H1 (cell line): ENCODE measurements at places on chromosomes 1 and 21.

DNA sequence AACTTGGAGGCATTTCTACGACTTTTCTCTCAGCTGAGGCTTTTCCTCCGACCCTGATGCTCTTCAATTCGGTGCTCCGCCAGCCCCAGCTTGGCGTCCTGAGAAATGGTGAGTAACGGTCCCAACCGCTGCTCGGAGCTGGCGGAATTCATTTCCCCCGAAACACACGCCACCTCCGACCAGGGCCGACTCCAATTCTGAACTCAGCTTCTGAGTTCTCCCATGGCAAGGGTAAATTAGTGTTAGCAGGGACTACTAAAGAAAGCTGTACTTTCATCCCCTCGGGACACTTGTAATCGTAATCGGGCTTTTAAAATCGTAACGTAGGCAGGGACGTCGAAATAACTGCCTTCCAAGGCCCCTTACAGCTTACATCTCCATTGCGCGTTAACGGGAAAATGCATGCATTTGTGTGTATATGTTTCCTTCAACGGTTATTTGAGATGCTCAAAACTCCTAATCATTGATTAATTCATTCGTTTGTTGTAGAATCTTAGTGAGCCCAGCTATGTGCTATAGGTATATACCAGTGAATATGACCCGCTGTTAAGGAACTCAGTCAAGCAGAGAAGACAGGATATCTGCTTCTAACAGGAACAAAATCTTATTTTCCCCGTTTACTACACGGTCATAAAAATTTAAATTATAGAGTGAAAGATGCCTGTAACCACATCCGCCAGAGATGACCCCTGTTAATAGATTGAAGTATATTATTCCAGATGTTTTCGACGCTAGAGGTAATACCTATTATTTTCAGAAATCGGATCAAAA, 472 bp downstream of the DTL start:
- peak overlapping the region; percentile 94 for H3K4me3 ChIP-seq
- peaks cover 3% of the 10 kb centered on the region for H3K4me1 ChIP-seq
- H3K36me3 ChIP-seq = no peaks in the 10 kb centered on the region; the same call in 1 of the 2 replicates
- H3K27ac ChIP-seq = peak overlapping the region; percentile 95
- DNase-seq = no peak

- H3K4me3 ChIP-seq = no peak overlapping the region
- no peaks in the 10 kb centered on the region for H3K27me3 ChIP-seq
- H3K36me3 ChIP-seq = peaks cover 26% of the 10 kb centered on the region
Observed at GRCh38 chr1:9751971-9752370, 71.8 kb downstream of the CLSTN1 start.

GRCh38 chr1:29713857-29714256, 477.5 kb downstream of the PTPRU start:
- H3K27me3 ChIP-seq = no peaks in the 10 kb centered on the region
- no peaks in the 10 kb centered on the region for H3K36me3 ChIP-seq
- no peak overlapping the region for H3K27ac ChIP-seq
- no peak overlapping the region for H3K4me3 ChIP-seq
- H3K4me1 ChIP-seq = no peaks in the 10 kb centered on the region

GRCh38 chr1:172140072-172140471, 280.4 kb upstream of the C1orf105 start:
- no peaks in the 10 kb centered on the region for H3K36me3 ChIP-seq
- no peak for DNase-seq
- H3K4me1 ChIP-seq = no peaks in the 10 kb centered on the region
- H3K4me3 ChIP-seq = no peak overlapping the region
- no peaks in the 10 kb centered on the region for H3K27me3 ChIP-seq

- no peaks in the 10 kb centered on the region for H3K36me3 ChIP-seq
- no peaks in the 10 kb centered on the region for H3K27me3 ChIP-seq
- H3K4me1 ChIP-seq = peaks cover 17% of the 10 kb centered on the region
- no peak overlapping the region for H3K4me3 ChIP-seq
Observed at GRCh38 chr1:15027515-15027986, 126.0 kb upstream of the TMEM51 start.

DNA sequence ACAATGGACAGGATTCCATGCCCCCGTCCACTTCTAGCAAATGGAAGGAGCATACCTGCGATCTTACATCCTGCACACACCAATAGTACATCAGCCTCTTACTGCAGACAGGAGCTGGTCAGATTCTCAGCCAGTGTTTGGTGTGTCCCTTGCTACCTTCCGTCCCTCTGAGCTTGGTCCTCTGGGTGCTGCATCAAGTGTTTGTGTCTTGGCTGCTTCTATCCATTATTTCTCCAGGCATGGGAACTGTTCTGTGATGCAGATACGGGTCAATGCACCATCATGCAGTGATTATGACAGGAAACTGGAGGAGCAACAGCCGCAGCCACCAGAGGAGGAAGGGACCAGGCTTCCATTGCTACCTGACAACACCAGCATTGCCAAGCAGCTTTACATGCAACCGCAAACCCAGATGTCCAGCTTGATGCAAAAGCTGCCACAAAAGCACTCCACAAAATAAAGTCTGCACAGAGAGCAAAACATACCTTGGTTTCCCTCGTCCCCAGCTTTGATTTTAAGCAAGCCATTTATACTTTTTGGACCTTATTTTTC, 21.9 kb upstream of the OVAAL start:
- no peak overlapping the region for H3K4me3 ChIP-seq
- H3K4me1 ChIP-seq = no peaks in the 10 kb centered on the region
- no peak overlapping the region for H3K27ac ChIP-seq
- H3K36me3 ChIP-seq = no peaks in the 10 kb centered on the region

DNA sequence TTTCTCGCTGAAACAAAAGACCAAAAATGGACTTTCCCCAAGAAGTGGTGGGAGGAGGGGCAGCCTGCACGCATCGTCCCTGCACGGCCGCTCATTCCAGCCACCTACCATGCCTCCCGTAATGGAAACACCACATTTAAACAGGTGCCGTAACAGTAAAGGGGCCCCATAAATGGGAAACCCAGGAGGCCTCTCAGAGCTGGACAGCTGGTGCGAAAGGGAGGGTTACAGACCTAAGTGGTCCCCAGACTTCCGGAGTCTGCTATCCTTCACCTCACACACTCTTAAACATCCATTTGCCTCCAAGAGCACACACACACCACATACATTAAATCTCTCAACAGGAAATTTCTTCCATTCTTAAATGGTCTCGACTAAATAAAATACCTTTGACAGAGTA, 120.7 kb upstream of the SOD1 start:
- DNase-seq = no peak
- no peaks in the 10 kb centered on the region for H3K36me3 ChIP-seq
- no peak overlapping the region for H3K4me3 ChIP-seq
- H3K27me3 ChIP-seq = no peaks in the 10 kb centered on the region
- no peaks in the 10 kb centered on the region for H3K4me1 ChIP-seq

DNA sequence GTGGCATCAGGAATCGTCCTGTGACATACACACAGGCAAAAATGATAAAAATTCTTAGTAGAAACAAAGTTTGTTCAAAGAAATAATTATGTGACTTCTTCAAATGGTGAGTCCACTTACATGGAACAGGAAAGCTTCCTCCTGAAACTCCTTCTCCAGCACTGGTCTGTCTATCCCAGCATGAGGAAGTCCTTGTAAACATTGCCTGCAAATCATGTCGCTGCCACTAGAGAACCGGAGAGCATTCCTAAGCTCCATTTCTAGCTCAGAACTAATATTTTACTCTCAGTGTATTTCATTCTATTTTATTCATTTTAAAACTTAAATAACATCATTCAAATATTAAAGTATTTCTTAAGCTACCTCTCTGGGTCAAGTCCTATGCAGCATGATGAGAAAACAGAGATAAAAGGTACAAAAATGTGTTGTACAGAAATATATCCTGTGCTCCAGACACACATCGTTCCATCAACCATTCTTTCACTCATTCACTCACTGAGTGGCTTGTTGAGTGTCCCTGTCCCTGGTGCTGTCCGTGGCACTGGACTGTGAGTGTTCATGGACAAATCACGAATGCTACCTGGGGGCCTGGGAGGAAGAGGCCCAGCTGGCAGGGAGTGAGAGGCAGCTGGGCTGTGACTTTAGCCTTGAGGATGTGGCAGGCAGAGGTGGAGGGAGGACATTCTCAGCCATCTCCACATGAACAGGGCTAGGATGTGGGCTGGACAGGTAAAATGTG, 10.0 kb downstream of the CYP4A22 start:
- DNase-seq = no peak
- H3K27me3 ChIP-seq = no peaks in the 10 kb centered on the region
- no peaks in the 10 kb centered on the region; the same call in 1 of the 2 replicates for H3K4me1 ChIP-seq
- no peak overlapping the region for H3K4me3 ChIP-seq
- H3K27ac ChIP-seq = no peak overlapping the region

DNA sequence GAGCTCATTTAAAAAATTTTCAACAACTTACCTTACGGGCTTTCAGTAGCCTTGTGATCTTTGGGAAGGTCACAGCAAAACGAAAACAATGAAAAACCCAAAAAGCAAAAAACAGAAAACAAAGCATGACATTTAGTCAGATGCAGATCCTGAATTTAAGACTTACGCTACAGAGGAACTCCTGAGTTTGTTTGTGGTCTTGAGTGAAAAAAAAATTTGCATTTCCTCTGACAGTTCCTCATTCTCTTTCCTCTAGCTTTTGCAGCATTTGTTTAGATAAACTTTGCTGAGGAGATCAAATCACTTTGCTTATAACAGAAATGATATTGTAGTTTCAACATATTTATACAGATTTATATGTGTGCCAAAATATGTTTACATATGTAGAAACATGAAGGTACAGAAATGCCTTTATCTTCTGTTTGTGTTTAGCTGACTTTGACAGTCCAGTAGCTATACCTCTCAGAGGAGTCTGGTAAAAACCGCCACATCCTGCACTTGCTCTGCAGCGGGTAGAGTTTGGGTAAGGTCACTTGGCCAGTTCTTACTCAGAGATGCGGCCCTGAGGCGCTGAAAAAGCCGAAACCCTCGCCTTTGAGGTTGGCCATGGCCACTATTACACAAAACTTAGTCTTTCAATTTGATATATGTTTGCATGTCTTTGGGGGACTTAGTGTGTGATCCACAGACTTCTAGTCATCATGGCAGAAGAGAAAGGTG, 142.5 kb downstream of the TNR start:
- peaks cover 16% of the 10 kb centered on the region for H3K27me3 ChIP-seq
- peaks cover 3% of the 10 kb centered on the region; the same call in 1 of the 2 replicates for H3K4me1 ChIP-seq
- H3K27ac ChIP-seq = no peak overlapping the region
- no peak overlapping the region for H3K4me3 ChIP-seq
- H3K36me3 ChIP-seq = no peaks in the 10 kb centered on the region

DNA sequence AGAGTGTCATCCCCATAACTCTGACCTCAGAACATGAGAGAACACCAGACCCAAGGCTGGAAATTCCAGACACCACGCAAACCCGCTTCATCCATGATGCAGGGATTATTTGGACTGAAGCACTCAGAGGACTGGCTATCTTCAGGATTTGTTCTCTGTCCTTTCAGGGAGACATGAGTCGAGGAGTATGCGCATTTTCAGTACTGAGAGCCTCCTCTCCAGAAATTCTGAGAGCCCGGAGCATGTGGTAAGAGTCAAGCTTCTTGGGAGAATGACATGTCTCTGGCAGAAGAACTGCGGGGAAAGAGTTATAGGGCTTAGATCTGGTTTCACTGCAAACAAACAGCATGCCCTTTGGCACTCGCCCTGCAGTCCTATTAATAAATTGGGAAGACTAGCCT, 6.9 kb downstream of the LAX1 start:
- H3K4me3 ChIP-seq = no peak overlapping the region
- H3K27me3 ChIP-seq = no peaks in the 10 kb centered on the region

- H3K27me3 ChIP-seq = no peaks in the 10 kb centered on the region; the same call in 1 of the 2 replicates
- H3K36me3 ChIP-seq = no peaks in the 10 kb centered on the region
- H3K4me3 ChIP-seq = peak overlapping the region; percentile 17; the same call in 1 of the 2 replicates
- no peak overlapping the region for H3K27ac ChIP-seq
Observed at GRCh38 chr1:36769886-36770830, 264.2 kb downstream of the GRIK3 start.

DNA sequence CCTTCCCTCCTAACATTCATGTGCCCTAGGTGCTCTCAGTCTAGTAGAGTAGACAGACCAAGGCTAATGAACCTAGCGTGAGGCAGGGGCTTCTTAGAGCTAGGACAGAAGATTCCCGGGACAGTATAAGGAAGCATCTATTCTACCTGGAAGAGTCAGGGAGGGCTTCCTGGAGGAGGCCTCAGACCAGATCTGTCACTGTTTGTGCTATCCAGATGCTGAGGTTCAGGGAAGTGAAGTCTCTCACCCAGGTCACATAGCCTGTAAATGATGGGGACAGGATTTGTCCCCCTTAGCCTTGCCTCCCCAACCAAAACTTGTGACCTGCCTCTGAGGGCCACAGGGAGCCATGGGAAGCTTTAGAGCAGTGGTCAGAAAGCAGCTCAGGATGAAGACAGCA, 20.7 kb downstream of the ACTL8 start:
- no peaks in the 10 kb centered on the region for H3K27me3 ChIP-seq
- no peak overlapping the region for H3K4me3 ChIP-seq
- DNase-seq = no peak
- H3K36me3 ChIP-seq = no peaks in the 10 kb centered on the region

- no peak for DNase-seq
- no peaks in the 10 kb centered on the region for H3K27me3 ChIP-seq
- no peaks in the 10 kb centered on the region for H3K4me1 ChIP-seq
- H3K4me3 ChIP-seq = no peak overlapping the region
- peaks cover 15% of the 10 kb centered on the region for H3K36me3 ChIP-seq
Observed at GRCh38 chr1:243229526-243229925, 25.6 kb downstream of the CEP170 start.

DNA sequence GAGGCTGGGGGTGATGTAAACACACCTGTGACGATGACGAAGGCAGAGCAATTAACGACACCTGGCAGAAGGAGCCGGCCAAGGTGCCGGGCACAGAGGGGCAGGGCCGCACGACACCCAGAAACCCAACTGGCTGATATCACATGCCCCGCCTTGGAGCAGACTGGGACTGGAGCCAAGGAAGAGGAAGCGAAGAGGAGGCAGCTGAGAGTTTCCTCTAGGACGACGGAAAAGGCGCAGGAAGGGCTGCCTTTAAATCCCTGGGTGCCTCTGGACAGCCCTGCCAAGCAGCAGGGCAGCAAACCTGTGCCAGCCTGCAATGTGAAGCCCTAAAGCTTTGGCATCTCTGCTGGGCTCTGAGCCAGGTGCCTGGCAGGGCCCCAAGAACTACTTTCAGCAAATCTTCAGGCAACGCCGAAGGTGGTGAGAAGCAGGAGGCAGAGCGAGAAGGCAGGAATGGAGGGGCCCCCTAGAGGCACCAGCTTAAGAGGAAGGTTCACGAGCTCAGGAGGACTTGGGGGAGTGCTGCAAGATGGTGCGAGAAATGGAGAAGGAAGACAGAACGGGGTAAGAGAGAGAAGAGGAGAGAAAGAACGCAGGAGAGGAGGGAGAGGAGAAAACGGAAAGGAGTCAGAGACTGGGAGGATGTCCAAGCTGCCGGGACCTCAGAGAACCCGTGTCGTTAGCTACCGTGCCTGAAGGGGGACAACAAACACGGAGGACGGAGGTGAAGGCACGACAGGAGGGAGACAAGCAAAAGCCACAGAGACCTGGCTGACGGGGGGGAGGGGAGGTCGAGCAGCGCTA, 25.3 kb upstream of the PEF1 start:
- H3K27me3 ChIP-seq = no peaks in the 10 kb centered on the region
- DNase-seq = no peak
- no peak overlapping the region for H3K27ac ChIP-seq
